ENCODE measurements at places on chromosomes 16 and 17.

- DNase-seq = no peak
These were observed 172.9 kb downstream of the STX8 start for GRCh38 chr17:9402590-9403199.

DNA sequence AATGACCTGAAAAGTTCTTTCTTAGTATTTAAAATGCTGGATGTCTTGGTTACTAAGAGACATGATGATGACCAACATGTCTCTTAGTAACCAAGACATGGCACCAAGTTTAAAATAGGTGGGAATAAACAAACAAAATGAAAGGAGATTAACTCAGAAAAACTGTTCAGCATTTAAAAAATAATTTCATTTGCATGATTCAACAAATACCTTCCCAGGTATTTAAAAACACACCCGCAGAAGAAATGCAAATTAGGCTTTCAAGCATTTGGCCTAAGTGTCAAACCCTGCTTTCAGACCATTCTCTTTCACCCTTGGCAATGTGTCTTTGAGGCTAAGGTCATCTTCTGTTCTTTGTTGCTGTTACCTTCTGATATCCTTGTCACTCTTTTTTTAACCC, 91.4 kb upstream of the CORO6 start:
- no peak for DNase-seq

GRCh38 chr17:50056961-50057330, 1.0 kb downstream of the ITGA3 start:
- DNase-seq = no peak

- DNase-seq = no peak
These were observed 160.1 kb upstream of the CDC42EP4 start for GRCh38 chr17:73471924-73472323.

GRCh38 chr16:9128346-9129342, 37.2 kb downstream of the HAPSTR1 start:
- DNase-seq = no peak

DNA sequence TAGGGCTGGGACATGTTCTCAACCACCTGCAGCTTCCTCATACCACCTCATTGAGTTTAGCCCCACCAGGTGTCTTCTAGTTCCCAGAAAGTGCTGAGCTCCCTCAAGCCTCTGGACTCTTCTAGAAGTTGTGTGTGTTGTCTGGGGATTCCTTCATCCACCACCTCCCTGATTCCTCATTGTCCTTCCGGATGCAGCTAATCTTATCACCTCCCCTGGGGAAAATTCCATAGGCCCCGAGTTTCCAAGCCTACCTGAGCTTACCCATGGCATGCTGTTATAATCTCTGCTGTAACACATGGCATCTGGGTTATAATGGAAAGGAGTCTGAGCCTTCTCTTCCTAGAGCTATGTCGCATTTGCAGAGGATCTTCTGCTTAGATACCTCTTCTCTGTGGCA, 243.5 kb upstream of the SDK2 start:
- no peak for DNase-seq

All from activated CD8-positive, alpha-beta memory T cell treated with anti-CD3 and anti-CD28 coated beads for 4 hours (primary cell).